Activated naive CD8-positive, alpha-beta T cell treated with anti-CD3 and anti-CD28 coated beads, Interleukin-2, amount 10 ng/mL, durations not matched to agents 7 days and 5 days (primary cell): ENCODE measurements at places on chromosomes 13 and 19. TPM values are rescaled to one million over a fixed set of nuclear protein-coding genes. Genes with fewer than 3 reads are reported as not detected.

GRCh38 chr19:32771596-32771995 lies 52.0 kb downstream of the TDRD12 start:
- DNase-seq: no peak

Gene KLF1
- total RNA-seq: 0.19 TPM

DNA sequence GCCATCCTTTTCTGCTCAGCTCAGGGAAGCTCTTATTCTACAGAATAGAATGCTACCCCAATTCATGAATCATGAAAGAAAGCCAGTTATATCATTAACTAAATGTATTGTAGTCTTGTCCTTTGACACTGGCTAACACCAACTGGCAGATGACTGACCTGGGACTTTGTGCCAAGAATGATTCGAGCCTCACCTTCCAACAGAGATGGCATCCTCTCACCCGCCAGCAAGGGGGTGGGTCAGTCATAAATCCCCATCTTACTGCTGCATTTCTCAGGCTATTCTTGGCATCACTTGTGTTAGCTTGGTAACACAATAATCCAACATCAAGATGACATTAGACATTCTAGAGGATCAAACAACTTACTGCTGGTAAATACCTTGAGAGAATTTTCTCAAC lies 1239.8 kb upstream of the MIR17HG start:
- DNase-seq: no peak

Gene GARIN5A
- 0.50 TPM for total RNA-seq

Gene FRY
- 3.2 TPM for total RNA-seq

GRCh38 chr19:7953060-7953459 lies 9.6 kb upstream of the TIMM44 start:
- no peak for DNase-seq

GRCh38 chr19:14476673-14477401 lies 1.7 kb upstream of the PTGER1 start:
- DNase-seq: no peak

DNA sequence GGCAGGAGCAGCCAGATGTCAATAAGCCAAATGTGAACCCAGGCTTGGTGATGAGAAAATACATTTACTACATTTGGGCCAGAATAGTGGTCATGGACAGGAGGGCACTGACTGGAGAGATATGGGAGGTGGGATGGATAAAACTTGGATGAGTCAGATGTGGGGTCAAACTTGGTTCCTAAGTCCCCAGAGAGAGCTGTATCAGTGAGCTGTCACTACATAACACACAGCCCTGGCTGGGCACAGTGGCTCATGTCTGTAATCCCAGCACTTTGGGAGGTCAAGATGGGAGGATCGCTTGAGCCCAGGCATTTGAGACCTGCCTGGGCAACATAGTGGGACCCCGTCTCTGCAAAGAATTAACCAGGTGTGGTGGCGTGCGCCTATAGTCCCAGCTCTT lies 51.6 kb upstream of the EHD2 start:
- DNase-seq: no peak

- DNase-seq: no peak
These were observed 6.2 kb downstream of the ZC3H4 start for GRCh38 chr19:47107202-47107952.

DNA sequence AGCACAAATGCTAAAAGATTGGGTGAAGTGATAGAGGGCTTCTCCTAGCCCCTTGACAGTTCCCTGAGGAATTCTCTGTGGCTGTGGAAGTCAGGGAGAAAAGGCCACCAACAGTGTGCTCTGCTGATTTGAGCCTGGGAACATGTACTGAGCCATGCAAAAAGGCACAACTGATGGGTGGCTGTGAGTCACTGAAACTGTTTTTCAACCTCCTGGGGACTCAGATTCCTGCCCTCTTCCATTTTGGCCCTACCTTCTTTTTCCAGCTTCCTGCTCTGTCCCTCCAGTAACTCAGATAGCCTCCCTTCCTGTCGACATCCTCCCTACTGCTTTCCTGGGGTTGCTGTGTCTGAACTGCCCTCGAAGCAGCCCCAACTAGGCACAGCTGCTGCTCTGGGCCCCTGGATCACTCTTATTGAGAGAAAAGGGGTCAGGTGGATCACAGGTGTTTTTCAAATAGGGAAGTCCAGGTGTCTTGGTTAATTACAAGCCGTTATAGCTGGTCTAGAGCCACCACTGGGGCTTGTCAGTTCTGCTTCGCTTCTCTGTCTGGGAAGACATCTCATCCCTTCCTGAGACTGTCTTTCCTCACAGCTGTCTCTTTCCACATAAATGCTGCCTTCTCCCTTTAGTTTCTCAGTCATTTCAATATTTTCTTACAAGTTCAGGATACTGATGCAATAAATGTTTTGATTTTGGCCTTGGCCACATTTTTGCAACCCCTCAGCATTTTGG lies 13.7 kb downstream of the FAM124A start:
- DNase-seq: no peak

Gene KLK2
- total RNA-seq: 0.44 TPM

Gene APLP1
- total RNA-seq: 1.2 TPM

DNA sequence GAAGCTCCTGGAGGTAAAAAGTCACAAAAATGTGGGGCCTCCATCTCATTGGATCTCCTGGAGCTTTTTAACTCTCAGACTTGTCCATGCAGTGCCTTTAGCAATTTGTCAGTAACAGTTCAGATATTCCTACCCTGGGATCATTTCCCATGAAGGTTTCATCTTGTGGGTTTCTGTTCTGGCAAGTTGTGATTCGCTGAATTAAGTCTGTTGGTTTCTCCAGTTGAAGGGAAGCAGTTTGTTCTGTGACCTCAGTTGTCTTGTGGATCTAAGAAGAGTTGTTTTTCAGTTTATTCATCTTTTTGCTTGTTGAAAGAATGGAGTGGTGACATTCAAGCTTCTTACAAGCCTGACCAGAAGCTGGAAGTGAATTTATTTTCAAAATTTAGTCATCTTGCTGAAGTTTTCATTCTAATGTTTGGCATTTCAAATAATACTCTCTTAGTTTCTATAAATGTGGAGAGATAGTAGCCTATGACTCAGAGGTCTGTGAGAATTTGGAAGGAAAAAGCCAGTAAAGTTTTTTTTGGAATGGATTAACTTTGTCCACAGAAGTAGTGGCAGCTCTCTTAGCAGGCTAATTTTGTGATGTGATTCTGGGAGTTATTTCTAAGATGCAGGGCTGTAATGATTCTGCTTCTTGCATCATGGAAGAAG lies 120.1 kb upstream of the CSNK1A1L start:
- DNase-seq: no peak

Gene SLC1A6
- total RNA-seq: not detected

DNA sequence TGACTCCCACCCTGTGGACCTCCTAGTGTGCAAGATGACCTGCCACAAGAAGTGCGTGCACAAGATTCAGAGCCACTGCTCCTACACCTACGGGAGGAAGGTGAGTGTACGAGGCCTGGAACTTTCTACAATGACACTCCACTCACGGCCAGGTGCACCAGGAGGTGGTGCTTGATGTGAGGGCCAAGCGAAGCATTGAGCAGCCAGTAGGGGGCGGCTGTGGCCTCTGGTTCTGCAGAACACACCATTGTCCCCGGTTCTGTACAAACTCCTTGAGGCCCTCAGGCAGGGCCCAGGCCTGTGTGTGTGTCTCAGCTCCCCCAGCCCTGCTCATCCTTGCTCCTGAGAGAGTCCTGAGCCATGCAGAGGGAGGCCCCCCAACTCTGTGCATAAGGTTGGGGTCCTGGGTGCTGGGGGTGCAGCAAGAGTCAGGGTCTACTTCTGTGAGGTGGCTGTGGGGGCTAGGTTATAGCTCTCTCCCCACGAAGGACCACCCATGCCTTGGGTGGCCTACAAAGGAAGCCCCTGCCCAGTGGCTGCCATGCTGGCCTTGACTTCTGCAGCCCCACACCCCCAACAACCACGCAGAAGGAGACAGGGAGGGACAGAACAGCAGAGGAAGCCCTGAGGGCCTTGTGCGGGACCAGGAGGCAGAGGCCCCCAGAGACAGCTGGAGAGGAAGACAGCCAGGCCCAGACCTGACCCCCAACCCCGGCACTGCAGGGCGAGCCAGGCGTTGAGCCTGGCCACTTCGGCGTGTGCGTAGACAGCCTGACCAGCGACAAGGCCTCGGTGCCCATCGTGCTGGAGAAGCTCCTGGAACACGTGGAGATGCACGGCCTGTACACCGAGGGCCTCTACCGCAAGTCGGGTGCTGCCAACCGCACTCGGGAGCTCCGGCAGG lies 9.7 kb upstream of the USE1 start:
- peak; percentile 52 for DNase-seq

DNA sequence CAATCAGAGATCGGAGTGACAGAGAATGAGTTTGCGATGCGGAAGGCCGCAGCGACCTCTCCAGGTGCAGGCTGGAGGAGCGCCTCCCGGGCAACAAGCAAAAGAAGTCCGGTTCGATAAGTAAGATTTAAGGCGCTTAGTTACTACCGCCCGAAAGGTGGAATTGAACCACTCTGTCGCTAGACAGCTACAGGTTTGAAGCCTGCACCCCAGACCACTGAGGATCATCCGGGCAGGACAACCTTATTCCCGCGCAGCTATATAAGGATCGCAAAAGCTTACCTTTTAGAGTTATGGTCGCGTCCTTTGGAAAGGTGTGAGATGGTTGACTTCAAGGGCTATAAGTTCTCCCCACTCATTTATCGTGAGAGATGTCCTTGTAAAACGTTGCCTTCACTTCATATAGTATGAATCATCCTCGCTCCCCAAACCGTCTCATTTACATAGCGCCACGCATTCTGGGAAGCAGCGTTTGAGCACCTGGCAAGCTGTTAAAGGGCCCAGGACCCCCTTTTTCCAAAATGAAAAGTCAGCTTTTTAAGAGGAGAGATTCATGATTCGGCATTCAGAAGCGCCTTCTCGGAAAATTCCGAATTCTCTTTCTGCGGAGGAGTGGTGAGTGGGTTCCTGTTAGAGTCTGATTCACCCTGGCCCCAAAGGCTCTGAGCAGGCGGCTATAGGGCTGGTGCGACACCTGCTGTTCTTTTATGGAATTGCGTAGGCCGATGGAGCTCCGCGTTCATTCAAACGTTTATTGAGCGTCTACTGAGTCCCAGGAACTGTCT lies 10.8 kb downstream of the FOSB start:
- peak; percentile 88 for DNase-seq

DNA sequence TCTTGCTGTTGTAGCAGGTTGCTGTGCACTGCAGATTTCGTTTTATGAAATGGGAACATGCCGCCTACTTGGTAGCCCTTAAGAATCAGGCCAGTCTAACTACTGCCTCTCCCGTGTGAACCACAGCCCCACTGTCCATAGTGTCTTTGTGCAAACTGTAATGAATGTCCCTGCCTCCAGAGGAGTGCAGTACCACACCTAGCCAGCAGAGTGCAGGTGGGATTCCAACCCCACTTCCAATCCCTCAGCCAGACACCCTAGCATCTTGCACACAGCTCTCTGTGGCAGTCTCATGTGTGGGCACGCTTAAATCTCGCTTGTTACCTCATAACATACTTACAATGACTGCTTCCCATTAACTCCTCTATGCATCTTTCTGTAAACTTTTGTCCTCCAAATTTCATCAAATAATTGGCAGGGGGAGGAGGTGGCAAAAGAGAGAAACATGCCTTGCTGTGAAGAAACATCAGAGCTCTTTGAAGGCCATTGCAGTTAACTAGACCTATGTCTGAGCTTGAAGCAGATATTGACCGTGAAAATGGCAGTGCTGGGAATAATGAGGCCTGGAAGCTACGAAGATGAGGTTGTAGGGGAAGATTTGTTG lies 47.2 kb downstream of the ZAR1L start:
- peak; percentile 58 for DNase-seq

DNA sequence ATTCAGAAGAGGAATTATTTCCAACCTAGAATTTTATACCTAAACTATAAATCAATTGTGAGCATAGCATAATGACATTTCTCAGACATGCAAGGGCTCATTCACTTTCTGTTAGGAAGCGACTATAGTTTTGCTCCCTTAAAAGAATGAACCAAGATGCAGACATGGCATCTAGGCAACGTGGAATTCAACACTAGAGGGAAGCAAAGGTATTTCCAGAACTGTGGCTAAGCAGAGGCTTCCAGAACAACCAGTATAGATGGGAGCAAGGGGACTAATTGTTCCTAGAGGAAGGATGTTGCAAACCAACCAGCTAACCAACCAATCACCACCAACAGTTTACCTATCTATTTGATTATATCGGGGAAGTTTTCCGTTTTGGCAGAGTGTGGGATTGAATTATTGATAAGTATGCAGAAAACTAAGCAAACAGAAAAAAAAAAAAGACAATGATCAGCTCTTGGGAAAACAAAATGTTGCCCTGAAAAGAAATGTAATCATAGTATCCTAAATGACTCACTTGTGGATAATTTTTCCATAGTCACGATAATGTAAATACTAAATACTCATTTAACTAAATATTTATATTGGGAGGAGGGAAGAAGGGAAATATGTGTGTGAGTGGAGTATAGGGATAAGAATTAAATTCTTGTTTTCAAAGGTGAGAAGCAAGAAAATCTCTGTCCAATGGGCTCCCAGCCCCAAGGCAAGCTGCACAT lies 21.1 kb downstream of the ARL11 start:
- DNase-seq: no peak

GRCh38 chr13:99963816-99964339 lies 7.7 kb downstream of the ZIC5 start:
- DNase-seq: no peak
